Cardiac fibroblast (primary cell): ENCODE measurements at places on chromosomes 7 and 10.

- DNase-seq: no peak
Observed at GRCh38 chr10:91024541-91024940, 103.7 kb upstream of the ANKRD1 start.

DNA sequence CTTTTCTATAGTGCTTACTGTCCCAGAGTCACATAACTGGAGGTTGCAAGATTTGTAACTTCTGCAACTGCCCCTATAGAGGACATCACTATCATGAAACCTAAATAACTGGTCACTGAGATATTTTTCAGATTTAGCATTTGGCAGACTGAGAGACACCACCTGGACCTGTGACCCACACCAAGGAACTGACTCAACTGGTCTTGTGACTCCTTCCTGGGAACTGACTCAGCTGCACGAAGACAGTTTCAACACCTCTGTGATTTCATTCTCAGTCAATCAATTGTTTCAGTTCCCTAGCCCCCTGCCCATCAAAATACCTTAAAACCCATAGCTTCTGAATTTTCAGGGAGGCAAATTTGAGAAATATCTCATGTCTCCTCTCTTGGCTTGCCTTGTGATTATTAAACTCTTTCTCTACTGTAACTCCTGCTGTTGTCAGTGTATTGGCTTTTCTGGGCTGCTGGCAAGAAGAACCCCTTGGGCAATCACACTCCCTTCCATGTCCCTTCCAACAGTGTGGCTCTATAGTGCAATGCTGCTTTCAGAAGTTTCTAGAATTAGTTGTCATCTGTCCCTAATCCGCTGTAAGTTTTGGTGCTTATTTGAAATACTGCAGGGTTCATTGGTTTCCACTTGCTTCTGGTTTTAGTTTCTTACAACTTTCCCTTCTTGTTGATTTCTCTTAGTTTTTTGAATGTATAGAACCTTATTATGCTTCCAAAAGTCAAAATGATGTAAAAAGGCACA is 127.8 kb upstream of the ADCY1 start:
- DNase-seq: peak; percentile 56

DNA sequence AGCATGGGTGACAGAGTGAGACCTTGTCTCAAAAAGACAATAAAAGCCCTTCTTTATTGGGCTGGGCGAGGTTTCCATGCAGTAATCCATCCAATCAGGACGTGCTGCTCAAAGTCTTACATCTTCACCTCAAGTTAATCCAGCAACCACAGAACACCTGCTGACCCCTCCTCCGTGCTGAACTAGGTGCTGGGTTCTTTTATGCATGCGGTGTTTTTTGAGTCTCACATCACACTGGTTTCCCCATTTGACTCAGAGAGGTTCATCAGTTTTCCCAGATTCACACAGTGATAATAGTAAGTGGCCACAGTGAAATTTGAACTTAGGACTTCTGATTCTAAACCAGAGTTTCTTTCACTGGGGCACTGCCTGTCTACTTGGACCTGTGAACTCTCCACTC is 58.3 kb upstream of the GTF2I start:
- no peak for DNase-seq

DNA sequence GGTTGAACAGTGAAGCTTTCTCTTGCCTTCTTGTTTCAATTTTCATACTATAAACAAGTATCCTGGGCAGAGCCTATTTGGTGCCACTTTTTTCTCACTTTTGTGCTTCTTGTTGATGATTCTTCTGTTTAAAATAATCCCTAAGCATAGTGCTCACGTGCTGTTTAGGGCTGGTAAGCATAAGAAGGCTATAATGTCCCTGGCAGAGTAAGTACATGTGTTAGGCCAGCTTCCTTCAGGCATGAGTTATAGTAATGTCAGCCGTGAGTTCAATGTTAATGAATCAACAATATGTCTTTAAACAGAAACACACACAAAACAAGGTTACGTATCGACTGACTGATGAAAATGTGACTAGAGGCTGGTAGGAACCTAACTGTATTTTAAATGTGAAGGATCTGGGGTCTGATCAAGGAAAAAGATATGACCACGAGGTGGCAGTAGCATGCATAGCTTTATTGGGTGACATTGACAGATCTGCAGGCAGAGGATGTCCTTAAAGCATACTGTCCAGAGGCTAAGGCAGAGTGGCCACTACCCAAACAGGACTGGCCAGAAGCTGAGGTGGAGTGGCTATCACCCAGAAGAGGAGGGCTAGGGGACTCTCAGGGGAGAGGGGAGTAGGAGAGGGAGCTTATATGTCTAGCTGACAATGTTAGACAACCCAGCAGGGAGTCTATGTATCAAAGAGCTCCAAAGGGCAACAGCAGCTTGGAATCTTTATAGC is 113.7 kb downstream of the BRAF start:
- peak; percentile 84 for DNase-seq

DNA sequence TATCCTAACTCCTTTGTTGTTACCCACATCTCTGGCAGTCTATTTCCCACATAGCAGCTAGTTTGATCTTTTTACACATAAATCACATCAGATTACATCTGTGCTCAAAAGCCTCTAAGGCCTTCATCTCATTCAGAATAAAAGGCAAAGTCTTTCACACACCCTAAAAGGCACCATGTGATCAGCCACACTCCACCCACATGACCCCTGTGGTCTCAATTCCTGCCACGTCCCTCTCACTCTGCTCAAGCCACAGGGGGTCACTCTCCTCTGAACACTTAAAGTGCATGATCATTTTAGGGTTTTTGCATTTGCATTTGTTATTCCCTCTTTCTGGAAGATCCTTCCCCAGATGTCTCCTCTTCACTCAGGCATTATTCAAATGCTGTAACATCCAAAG is 30.8 kb downstream of the ELAPOR2 start:
- no peak for DNase-seq
